D721Med (cell line): ENCODE measurements at places on chromosomes 3 and 15.

DNA sequence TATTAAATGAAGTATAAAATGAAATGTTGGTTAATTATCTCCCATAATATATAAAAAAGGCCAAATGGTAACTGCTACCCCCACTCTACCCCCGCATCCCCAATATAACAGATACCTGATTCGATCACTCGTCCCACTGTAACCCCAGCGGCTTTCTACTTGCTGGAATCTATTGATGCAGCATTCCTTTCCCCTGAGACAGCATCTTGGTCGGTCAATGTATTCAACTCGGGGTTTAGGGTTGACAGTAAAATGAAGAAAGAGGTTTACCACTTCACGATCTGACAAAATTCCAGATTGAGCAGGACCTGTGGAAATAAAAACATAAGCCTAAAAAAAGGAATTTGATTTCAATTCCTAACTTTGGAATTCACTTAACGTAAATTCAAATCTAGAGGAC is 18.6 kb upstream of the C15orf40 start:
- no peak for DNase-seq

DNA sequence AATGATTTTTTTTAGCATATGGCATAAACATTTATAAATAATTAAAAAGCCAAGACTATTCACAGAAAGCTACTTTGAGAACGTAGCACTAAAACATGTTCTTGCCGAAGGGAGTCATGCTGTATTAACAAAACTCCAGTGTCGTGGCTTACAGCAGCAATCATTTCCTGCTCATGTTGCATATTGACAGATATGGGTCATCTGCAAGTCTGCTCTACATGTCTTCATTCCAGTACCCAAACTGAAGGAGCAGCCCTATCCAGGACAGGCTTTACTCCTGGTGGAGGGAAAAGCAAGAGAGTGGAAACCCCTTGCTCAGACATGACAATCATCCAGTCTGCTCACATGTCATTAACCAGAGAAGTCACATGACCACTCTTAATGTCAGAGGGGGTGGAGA is 87.6 kb downstream of the NEK11 start:
- DNase-seq = no peak

- DNase-seq = no peak
Observed at GRCh38 chr3:2334921-2335320, 236.3 kb downstream of the CNTN4 start.

DNA sequence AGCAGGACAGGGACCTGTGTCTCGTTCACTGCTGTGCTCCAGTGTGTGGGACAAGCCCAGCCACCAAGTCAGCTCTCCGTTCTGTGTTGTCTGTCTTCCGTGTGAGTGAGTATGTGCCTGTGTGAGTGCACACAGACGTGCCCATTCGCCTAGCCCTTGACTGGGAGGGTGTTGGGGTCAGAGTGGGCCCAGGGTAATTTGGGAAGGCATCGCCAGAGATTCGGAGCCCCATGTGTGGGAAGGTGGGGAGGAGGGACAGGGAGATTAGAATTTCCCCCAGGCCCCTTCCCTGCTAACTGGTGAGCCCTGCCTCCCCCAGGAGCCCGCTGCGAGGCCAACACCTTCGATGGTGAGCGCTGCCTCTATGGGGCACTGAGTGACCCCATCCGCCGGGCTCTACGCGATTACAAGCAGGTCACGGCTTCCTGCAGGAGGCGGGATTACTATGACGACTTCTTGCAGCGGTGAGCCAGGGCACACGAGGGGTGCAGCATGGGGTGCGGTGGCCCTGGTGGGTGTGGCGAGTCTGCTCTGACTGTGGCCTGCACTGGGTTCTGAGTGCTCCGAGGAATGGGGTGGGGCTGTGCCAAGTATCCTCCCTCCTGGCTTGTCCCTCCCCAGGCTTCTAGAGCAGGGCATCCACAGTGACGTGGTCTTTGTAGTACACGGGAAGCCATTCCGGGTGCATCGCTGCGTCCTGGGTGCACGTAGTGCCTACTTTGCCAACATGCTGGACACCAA is 3.1 kb downstream of the ABTB1 start:
- no peak for DNase-seq

DNA sequence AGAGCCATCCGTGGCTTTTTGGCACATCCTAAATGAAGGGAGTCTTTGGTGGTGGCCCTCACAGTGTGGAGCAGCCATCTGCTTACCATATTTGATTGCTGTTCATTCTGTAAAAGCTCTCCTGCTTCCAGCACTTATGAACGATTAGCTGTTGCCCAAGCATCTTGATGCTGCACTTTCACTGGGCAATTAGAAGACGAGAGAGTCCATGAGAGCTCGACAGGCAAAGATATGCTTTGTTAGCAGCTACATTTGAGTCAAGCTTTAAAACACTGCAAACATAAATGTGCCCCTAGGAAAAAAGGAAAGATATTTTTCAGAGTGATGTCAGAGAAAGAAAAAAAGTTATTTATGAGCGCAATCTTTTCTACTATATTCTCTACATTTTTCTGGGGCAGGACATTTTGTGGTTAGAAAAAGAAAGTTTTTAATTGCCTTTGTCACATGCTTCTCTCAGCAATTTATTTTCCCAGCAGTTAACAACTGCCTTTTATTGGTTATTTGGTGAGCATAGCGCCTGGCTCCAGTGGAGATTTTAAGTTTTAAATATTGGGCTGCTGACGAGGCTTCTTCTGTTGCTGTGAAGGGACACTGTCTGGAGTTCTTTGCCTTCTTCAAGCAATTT is 468.4 kb downstream of the C3orf38 start:
- no peak for DNase-seq

- DNase-seq = no peak
Observed at GRCh38 chr3:174023421-174023820, 625.9 kb downstream of the NLGN1 start.

DNA sequence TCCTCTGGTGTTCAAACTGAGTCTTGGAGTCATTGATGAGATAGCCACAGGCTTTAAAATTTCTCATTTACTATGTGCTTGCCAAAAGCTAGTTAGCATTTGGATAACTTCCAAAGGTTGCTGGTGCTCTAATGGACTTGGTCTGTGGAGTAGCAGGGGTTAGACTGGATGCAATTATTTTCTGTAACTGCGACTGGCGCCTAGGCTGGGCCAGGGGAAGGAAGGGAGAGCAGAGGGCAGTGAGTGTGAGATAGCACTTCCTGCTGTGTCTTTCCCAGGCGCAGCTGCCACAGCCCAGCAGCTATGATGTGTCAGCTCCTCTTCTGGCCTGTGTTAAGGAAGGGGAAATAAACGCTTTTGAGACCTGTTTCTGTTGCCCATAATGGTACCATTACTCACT is 98.6 kb downstream of the MYRIP start:
- DNase-seq = no peak
